ENCODE measurements at places on chromosomes 2 and 18. TPM values are rescaled to one million over a fixed set of nuclear protein-coding genes. Genes with fewer than 3 reads are reported as not detected.

Gene TSPYL6
- not detected for total RNA-seq

Gene SP110
- 135 TPM for total RNA-seq

Gene DSG2
- total RNA-seq, result 0.18 TPM

Gene ZAP70
- 297 TPM for total RNA-seq

Gene ICA1L
- total RNA-seq, result 5.1 TPM

Gene OSBPL6
- total RNA-seq, result 0.24 TPM

Gene SPATS2L
- 46.5 TPM for total RNA-seq

Gene LRRC30
- total RNA-seq, result not detected

Gene SERPINB3
- total RNA-seq, result not detected

Gene APCDD1
- not detected for total RNA-seq

Gene UGT1A3
- total RNA-seq, result not detected

- no peak for DNase-seq
Measured at GRCh38 chr18:8081872-8082553, 514.9 kb downstream of the PTPRM start.

GRCh38 chr18:61606068-61606660, 272.9 kb downstream of the CDH20 start:
- no peak for DNase-seq

DNA sequence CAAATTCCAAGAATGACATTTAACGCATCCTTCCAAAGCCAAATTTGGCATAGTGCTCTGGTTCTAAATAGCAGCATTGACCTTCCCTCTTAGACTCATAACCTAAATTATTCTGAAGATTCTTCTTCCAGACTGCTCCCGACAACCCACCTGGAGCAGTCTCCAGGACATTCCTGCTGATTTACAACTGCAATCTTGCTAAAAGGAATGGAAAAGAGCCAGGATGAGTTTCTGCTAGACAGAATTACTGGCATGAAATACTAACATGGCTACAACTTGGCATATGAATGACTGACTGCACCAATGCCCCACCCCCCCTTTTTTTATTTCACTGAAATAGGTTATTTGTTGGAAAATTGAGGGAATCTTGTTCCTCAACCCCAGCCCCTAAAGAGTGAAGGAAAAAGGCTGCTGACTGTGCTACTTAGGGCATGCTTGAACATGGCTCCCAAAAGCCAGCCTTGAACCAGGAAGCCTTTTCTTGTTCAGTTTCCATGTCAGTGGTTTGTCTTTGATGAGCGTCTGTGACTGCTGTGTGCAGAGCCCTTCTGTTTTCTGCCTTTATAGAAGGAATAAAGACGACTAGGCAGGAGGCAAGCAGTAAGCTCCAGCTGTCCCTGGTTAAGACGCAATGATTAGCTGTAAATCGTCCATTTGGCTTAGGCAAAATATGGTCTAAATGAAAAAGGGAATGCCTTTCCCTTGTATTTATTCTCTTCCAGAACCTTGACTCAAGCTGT, 47.4 kb upstream of the ITGB6 start:
- DNase-seq, result no peak

DNA sequence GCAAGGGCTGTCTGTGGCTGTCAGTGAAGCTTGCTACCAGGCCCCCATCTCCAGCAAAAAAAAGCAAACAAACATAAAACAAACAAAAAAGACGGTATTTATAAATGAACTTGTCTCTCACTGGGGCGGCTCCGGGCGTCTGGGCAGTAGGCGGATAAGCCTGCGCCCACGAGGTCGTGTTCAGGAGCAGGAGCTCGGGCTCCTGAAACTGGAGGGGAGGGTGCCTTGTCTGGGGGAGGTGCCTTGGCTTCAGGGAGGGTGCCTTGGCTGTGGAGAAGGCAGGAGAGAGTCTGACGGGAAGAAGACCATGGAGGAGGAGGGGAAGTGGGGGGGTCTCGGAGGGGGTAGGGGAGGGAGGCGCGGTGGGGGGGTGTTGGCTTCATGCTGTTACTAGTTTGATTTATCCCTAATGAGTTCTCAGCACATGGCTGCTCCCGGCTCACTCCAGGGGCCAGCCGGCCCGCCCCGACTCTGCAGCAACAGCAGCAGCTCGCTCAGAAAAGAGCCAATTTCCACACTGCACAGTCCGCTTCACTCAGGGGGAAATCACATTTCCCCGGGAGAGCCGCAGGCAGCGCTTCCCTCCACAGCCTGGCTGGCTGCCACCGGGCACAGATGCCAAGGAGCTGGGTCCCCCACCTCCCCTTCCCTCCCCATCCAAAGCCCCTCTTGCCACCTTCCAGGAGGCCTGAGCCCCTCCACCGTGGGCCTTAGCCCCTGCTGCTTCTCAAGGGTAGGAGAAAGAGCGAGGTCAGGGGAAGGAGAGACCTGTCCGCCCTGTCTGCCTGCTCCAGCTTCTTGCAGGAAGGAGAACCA, 38.7 kb downstream of the PSD4 start:
- no peak for DNase-seq

- peak; percentile 47 for DNase-seq
Measured at GRCh38 chr2:71071681-71072398, 3.4 kb downstream of the NAGK start.

DNA sequence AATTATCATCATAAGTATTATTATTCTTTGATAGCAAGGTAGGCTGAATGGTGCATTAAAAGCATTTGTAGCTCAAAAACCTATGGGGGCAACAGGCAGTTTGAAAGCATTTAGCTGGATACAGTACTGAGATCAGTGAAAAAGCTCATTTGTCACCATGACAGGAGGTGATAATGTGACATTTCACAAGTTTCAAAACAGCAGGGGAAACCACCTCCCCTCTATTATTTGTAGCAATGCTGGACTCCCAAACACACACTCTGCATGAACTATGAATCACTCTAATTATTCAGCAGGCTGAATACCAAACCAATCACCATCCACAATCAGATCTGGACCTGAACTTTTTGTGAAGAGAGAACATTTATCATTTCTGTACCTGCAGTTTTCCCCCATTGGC, 63.4 kb downstream of the MYO5B start:
- no peak for DNase-seq

GRCh38 chr18:63999871-64000270, 30.0 kb downstream of the SERPINB8 start:
- DNase-seq, result no peak

GRCh38 chr2:207505171-207505570, 24.6 kb upstream of the CREB1 start:
- no peak for DNase-seq

- DNase-seq, result no peak
Measured at GRCh38 chr2:133581010-133581760, 12.9 kb upstream of the NCKAP5 start.

- DNase-seq, result no peak
Measured at GRCh38 chr2:211516537-211516936, 960.1 kb downstream of the CPS1 start.

GRCh38 chr2:127580167-127581049, 44.9 kb downstream of the MYO7B start:
- DNase-seq, result no peak

- DNase-seq, result no peak
Measured at GRCh38 chr2:127379712-127380355, 7.9 kb downstream of the MAP3K2 start.

DNA sequence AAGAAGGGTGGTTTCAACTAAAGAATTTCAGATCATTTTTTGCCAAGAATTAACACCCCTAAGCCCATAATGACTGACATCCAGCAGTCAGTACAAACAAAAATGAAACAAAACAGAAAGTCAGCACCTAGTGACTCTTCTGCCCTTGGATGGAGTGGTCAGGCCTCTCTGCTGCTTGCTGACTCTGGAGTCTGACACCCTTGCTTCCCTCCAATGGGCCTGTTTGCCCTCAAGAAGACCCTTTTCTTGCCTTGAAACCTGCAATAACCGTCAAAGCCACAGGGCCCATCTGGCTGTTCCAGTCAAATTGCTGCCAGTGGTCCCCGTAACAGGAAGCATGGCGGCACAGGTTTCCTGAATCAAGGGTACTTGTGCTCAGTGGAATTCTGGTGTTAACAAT, 27.2 kb upstream of the CYTIP start:
- peak; percentile 49 for DNase-seq

GRCh38 chr18:7390731-7391492, 160.0 kb downstream of the LRRC30 start:
- DNase-seq, result no peak

GRCh38 chr2:170917219-170917913, 11.7 kb upstream of the GORASP2 start:
- DNase-seq, result no peak

DNA sequence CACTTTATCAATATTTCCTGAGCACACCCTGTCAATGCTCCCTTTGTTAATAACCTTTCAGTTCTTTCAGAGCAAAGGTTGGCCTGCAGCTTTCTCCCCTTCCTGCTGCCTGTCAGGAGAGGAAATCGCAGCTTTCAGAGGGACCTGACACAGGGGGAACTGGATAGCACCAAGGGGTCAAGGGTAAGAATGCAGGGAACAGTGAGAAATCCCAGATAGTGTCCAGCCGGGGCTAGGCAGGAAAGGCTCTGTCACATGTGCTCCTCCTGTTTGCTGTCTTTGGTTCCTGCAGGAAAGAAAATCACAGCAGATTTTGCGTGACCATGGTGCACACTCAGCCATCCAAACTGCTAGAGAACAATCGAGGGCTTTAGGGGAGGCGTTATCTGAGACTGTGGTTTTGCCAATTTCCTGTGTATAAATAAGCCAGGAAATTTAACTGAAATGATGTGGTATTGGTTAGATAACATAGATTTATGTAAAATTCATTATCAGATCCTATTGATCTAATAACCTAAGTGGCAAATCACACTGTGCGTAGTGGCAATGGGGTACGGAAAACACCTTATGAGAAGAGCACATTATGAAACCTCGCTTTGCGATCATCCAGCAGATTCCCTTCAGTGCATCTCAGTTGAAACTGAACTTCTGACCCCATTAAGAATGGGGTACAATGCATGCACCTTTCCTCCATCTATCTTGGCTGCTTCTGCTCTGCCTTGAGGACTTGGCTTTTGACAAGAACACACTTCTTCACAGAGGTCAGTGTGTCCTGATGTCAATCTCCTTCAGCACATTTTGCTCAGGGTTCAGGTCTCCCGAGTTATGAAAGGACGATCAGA, 178.0 kb downstream of the ICOS start:
- DNase-seq, result no peak

DNA sequence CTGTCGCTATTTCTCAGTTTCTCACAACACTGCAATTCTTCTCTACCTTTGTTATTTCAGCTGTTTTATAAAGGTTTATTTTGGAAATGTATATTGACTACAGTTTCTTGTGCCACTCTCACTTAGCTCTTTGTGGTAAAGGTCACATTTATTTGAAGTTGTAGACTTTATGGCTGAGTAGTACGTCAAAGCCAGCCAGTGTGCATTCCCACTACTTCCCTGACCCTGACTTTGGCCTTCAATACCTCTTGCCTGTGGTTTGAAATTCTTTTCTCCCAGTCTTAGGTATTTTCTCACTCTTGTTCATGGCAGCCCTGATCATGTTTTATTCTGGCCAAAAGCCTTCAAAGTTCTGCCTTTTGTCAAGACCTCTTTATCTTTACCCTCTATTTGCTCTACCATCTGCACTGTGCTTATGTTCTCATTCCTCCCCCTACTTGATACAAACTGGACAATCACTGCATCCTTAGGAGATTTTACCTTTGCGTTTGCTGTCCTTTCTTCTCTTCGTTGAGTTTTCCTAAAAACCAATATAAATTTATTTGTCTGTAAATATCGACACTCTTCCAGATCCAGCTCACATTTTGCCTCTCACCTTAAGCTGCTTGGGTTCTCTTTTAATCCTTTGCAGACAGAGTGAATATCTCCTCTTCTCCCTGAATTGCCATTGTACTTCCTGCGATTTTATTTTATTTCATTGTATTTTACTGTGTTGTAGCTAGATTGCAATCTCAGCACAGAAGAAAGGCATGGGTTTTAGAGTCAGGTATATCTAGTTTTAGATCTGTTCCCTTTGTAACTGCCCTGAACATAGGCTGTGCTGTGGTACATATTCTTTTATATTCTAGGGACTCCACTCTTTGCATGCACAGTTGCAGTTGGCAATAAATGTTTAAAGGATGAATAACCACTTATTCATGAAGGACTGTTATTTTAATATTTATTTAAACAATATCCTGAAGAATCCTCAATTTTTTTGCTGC, 31.2 kb downstream of the GULP1 start:
- no peak for DNase-seq

- no peak for DNase-seq
Measured at GRCh38 chr2:119523383-119523951, 816 bp downstream of the SCTR start.

- DNase-seq, result no peak
Measured at GRCh38 chr18:47680488-47680887, 250.0 kb downstream of the SMAD2 start.

GRCh38 chr2:3299130-3299529, 78.5 kb downstream of the EIPR1 start:
- no peak for DNase-seq

GRCh38 chr2:124250433-124250832, 225.3 kb downstream of the CNTNAP5 start:
- no peak for DNase-seq

- no peak for DNase-seq
Measured at GRCh38 chr2:144607891-144608521, 88.1 kb upstream of the ZEB2 start.

GRCh38 chr2:20185176-20186022, 39.5 kb downstream of the SDC1 start:
- DNase-seq, result no peak

DNA sequence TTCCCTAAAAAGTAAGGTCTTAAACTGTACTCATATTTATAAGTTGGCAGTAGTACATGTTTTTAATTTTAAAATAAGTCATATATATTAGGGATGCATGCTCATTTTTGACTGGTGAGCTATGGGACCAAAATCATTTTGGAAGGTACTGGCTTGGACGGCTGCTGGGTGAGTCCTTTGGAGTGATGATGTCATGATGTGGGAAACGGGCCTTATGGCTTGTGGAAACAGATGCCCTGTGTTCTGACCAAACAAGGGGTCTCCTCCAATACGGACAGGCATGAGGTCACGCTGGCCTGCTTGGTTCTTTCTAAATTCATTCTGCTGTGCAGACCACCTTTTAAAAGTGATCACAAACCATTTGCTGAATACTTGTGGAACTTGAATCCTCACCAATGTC, 109.2 kb upstream of the MGAT5 start:
- DNase-seq, result no peak

DNA sequence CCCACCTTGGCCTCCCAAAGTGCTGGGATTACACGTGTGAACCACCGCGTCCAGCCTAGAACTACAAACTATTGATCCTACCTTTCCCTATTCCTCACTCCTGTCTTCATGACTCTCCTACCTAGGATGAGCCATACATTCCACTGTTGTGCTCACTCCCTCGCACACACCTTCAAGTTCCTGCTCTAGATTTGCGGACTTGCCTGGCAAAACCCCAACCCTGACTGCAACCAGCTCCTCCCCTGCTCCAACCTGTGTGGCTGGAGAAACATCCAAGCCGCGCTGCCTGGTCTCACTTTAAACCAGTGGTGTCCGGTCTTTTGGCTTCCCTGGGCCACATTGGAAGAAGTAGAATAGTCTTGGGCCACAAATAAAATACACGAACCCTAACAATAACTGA, 5.0 kb upstream of the DNPEP start:
- no peak for DNase-seq

DNA sequence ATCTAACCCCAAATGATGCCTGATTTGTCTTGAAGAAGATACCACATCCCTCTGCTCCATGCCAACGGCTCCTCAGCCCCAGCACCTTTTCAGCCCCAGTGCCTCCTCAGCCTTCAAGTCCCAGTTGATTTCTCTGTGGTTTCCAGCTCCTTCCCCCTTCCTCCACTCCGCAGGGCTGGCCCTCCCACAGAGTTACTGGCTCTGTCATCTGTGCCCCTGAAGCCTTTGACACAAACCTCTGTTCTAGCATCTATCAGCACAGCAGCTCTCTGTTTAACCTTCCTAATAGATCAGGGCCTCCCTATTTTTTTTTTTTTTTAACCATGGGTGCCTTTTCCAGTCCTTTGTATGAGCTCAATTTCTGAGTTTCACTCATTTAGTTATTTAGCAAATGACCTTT, 201.3 kb upstream of the CXCR4 start:
- no peak for DNase-seq
